ENCODE measurements at places on chromosomes 7 and 10. TPM values are rescaled to one million over a fixed set of nuclear protein-coding genes. Genes with fewer than 3 reads are reported as not detected.

The ITGA8 gene
- under 0.01 TPM for total RNA-seq

The HPSE2 gene
- not detected for total RNA-seq

The CYP17A1 gene
- not detected for total RNA-seq

The PON3 gene
- total RNA-seq = under 0.01 TPM

The FAM25A gene
- total RNA-seq = not detected

The PNLIPRP1 gene
- not detected for total RNA-seq

The CFAP69 gene
- 5.0 TPM for total RNA-seq

The TMEM225B gene
- 1.3 TPM for total RNA-seq

The NPFFR1 gene
- under 0.01 TPM for total RNA-seq

The AKR1C8 gene
- total RNA-seq = not detected

The SLC13A1 gene
- total RNA-seq = not detected

The NAT16 gene
- not detected for total RNA-seq

The CRTAC1 gene
- not detected for total RNA-seq

The FAM241B gene
- 0.09 TPM for total RNA-seq

The FBXO24 gene
- total RNA-seq = 0.47 TPM

The KLF14 gene
- under 0.01 TPM for total RNA-seq

The C10orf67 gene
- total RNA-seq = not detected

The HELLS gene
- total RNA-seq = 7.7 TPM

The SLC26A3 gene
- total RNA-seq = not detected

The RFC2 gene
- 11.2 TPM for total RNA-seq

The LRRC4 gene
- 1.9 TPM for total RNA-seq

The NEUROD6 gene
- total RNA-seq = not detected

The DLG5 gene
- total RNA-seq = 33.9 TPM

The STK31 gene
- under 0.01 TPM for total RNA-seq

The ZNF92 gene
- 2.7 TPM for total RNA-seq

The UMAD1 gene
- total RNA-seq = 10.2 TPM

The LAMB1 gene
- total RNA-seq = 684 TPM

The SFTPA1 gene
- not detected for total RNA-seq

The VSTM4 gene
- 5.5 TPM for total RNA-seq

The ZNF800 gene
- 7.4 TPM for total RNA-seq

The PKD2L1 gene
- not detected for total RNA-seq

The VAX1 gene
- not detected for total RNA-seq

The ZPBP gene
- total RNA-seq = not detected

The ACTL6B gene
- not detected for total RNA-seq

The MYPN gene
- total RNA-seq = under 0.01 TPM

The GPR85 gene
- 1.9 TPM for total RNA-seq

The TLL2 gene
- total RNA-seq = under 0.01 TPM

The BAG3 gene
- 5.2 TPM for total RNA-seq

The PLXDC2 gene
- total RNA-seq = 3.8 TPM

The SNX13 gene
- 37.7 TPM for total RNA-seq

The SAP25 gene
- not detected for total RNA-seq

The ADIRF gene
- 197 TPM for total RNA-seq

The ASIC3 gene
- total RNA-seq = not detected
